Mesangial cell (primary cell): ENCODE measurements at places on chromosomes 2 and 18. TPM values are rescaled to one million over a fixed set of nuclear protein-coding genes. Genes with fewer than 3 reads are reported as not detected.

Gene LOXHD1
- total RNA-seq = not detected in 2 replicates

Gene SP5
- not detected in 2 replicates for total RNA-seq

Gene FZD7
- total RNA-seq = 38.5 and 46.5 TPM in 2 replicates

Gene C2orf15
- total RNA-seq = 0.16 and 2.8 TPM in 2 replicates

Gene UGT1A10
- total RNA-seq = not detected in 2 replicates

Gene TCF23
- not detected in 2 replicates for total RNA-seq

Gene SMPD4
- 61.1 and 109 TPM in 2 replicates for total RNA-seq

Gene TDRD15
- total RNA-seq = not detected in 2 replicates
